ENCODE measurements at places on chromosomes 2 and 18.

DNA sequence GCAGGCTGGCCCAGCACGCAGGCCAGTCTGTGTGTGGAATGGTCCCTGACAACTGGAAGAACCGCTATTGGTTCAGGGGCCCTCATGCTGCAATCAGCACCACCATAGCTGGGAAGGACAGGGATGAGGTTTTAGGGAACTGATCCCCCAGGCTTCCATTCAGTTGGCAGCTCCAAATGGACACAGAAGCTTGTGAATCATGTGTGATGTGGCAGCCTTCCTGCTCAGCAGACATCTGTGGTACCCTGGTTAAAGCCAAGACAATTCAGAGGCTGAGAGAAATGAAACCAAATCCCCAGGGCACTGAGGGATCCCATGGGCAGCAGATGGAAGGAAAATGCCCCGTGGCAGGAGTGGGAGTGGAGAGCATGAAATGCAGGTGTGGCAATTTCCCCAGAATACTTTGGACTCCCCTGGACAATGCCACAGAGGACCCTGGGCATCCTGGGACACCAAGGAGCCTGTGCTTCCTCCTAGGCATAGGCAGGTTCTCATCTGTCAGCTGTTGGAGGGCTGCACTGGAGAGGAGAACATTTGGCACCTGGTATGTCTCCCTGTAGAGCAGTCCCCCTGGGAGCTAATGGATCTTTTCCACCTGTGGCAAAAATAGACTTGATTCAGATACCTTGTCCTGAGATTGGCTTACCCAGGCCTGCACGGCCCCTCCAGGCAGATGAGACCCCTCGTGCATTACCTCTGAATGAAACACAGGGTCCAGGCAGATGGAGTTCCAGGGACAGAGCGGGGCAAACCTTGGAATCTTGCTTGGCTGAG, 162.2 kb upstream of the BCL2L11 start:
- no peak for DNase-seq

DNA sequence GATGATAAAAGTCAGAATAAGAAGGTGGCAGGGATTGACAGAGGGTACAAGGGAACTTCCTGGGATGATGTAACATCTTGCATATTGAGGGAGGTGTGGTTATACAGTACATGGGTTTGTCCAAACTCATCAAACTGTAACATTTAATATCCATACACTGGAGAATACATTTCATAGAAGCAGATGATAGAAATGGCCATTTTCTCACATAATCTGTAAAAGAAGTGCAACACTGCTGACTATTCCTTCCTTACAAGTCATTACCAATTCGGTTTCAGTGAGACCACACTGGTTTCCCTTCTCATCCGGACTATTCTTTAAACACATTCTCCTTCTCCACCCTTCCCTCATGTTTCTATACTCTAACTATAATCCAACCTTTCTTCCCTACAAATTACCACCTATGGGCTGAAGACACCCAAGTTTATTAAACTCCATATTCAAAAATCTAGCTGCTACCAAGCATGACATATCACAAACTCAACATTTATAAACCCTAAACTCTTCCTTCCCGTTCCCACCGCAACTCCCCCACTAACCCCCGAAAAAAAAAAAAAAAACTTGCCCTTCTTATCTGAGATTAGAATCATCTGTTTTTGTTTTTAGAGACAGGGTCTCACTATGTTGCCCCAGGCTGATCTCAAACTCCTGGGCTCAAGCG, 1.6 kb downstream of the COX7A2L start:
- peak; percentile 23 for DNase-seq

- DNase-seq: no peak
Observed at GRCh38 chr2:220002251-220002650, 374.8 kb downstream of the SLC4A3 start.

GRCh38 chr2:182062329-182062972, 76.8 kb downstream of the PPP1R1C start:
- DNase-seq: no peak

DNA sequence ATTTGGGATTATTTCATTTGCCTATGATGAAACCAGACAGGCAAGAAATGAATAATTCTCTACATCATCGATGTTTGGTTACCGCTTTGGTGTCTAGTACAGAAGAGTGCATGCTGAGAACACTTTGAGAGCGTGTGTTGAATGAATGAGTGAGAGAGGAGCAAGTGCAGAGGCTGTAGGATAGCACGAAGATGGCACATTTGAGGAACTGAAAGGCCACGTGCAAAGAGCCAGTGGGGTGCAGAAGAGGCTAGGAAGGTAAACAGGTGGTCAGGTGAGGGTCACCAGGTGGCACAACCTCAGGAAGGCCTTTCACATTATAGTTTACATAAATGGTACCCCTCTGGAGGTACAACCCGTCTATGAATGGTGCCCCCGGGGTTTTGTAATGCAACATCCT, 80.1 kb upstream of the SPHKAP start:
- DNase-seq: no peak

DNA sequence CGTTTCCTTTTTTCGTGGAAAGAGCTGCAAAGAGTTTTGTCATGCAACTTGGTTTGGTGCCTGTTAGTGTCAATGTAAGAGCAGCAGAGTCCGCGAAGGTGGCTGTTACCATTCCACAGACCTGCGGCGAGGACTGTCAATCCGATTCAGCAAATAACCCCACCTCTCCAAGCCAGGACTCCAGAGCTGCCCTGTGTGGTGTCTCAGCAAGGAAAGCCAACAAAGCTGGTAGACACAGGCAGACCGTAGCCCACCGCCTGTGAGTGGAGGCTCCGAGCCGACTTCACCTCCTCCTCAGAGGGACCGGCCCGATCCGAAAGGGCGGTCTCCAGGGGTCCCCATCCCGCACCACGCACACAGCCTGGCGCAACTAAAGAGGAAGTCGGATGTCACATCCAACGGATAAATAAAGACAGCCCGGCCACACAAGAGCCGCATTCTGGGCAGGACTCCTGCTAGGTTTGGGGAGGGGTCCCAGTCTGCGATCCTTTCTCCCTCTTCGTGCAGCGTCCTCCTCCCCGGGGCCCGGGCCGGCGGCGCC, 819 bp downstream of the ANKRD44 start:
- DNase-seq: peak; percentile 79

DNA sequence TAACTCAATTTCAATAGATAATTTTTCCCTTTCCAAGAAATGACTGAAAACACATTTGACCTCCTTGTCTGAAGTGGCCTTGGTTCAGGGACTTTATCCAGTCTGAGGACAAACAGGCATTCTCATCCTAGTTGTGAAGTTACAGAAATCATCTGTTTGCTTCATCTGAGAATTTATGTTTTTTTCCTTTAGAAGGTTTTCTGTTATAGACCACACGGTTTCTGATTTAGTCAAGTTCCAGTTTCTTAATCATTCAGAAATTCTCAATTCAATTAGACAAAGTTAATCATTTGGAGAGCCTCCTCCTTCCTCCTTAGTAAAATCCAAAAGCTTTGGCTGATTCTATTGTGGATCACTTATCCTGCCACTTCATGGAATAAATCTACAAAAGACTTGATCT, 60.9 kb downstream of the ICOS start:
- DNase-seq: no peak

DNA sequence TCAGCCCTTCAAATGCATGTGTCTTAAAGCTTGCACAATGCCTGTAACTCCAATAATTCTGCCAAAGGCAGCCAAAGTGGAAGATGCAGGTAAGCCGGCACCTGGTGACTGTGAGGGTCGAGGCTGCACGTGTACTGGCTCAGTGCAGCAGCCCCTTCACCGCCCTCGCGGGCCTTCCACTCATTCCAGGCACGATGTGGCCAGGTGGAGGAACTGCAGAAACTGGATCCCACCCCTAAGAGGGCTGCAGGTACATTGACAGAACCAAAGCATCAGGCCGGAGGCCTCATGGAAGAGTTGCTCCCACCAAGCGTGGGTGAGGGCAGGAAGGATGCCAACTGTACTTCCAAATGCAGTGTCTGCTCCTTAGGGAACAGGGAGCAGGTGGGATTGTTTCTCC, 253.4 kb downstream of the HDAC4 start:
- DNase-seq: no peak

- DNase-seq: no peak
Observed at GRCh38 chr2:164190700-164191099, 430.6 kb downstream of the GRB14 start.

Data from NB4 (cell line).